ENCODE measurements at places on chromosomes 1 and 21.

DNA sequence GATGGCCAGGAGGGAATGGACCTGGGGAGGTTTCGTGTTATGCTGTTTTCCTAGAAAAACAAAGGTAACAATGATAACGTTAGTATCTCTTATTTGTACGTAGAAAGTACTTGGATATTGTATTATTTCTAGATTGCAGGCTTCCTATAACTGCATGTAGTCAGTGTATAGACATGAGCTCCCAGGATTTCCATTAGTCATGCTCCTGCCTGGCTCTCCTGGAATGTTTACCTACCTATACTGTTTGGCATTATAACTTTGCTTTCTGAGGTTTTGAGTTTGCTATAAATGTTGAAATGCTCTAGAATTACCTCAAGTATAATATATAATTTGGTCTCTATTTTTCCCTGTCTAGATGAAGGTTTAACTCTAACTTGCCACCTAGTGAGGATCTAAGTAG is 66.1 kb downstream of the TTC3 start:
- DNase-seq: no peak

- no peak for DNase-seq
These were observed 34.6 kb upstream of the SLC45A1 start for GRCh38 chr1:8283058-8283884.

DNA sequence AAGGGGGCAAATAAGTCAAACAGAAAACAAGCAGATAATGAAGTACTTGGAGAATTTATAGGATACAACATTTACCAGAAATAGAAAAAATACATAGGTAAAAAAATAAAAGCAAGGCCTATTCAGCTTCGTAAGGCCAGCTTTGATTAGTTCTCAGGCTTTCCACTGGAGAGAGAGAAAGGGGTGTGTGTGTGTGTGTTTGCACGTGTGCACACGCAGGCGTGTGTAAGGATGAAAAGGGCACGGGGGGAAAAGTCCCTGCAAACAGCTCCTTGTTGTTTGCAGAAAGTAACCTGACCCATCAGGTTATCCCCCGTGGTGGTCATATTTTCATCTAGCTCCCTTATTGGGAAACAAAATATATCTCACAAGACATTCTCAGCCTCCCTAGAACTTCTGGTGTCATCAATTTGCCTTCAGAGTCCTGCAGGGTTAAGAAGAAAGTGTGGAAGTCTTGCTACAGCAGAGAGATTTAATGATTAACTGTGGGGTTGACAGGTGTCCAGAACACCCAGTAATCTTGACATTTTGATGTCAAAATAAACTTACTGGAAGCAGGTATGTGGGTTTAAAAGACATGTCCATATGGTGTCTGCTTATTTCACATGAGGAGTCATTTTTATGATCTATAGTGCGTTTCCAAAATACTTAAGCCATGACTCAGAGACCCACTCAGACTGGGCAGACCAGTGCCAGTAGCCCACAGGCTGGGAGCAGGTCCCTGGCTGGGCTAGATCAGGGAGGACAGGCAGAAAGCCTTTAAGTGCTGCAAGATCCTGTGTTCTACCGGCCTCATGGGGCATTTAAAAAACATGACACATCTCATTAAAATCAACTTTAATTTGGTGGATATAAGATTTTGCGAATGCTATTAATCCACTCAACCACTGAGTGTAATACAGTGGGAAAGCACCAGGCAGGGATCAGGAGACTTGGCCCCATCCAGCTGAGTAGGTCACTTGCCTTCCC is 487.6 kb upstream of the CAMK1G start:
- peak; percentile 38 for DNase-seq

GRCh38 chr1:229430761-229431283 is 3.1 kb downstream of the ACTA1 start:
- DNase-seq: peak; percentile 38

DNA sequence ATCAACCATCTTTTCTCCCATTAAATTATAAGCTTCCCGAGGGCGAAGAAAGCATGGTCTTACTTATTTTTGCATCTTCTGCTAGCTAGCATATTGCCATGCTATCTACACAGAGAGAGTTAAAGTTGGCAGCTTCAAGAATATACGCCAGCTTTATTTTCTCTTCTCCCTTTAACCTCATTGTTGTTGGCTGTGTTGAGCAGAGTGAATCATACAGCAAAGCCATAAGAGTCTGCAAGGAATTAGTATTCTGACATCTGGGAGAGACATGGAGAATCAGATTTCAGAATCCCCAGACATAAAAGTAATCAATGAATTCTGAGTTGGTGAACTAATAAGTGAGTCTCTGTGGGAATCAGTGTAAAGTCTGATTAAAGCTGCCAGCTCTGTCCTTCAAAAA is 649.6 kb upstream of the PTBP2 start:
- DNase-seq: peak; percentile 49

- DNase-seq: no peak
These were observed 157.6 kb downstream of the EDEM3 start for GRCh38 chr1:184596950-184597645.

- DNase-seq: no peak
These were observed 427.7 kb downstream of the MATN1 start for GRCh38 chr1:30295674-30296073.

- DNase-seq: peak; percentile 76
These were observed 16.5 kb downstream of the SLC27A3 start for GRCh38 chr1:153791648-153792253.

DNA sequence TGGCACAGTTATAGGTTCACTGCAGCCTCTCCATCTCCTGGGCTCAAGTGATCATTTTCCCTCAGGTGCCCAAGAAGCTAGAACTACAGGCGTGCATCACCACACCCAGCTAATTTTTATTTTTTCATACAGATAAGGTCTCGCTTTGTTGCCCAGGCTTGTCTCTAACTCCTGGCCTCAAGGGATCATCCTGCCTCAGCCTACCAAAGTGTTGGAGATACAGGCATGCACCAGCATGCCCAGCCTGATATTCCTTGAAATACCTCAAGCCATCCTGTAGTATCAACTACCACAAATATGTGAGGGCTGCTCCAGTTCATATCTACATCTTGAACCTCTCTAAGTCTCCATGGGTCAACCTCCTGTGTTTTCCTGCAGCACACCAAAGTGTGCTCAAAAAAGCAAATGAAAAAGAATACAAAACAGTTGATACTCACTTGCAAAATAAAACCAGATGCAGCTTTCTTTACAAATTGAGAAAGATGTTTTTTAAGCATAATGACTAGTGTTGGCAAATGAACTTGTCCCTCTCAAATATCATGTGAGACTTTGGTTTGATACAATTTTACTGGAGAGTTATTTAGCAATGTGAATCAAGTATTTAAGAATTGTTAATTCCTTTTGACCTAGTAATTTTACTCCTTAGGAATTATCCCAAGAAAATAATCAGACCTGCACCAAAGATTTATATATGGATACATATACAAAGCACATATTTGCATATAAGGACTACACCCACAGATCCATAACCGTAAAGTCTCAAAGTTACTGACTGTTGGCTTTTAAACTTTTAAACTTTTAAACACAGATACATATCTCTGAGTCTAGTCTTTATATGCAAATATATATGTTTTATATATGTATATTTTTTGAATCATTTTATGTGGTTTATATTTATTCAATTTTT is 197.7 kb downstream of the NRIP1 start:
- no peak for DNase-seq

- DNase-seq: no peak
These were observed 237.7 kb upstream of the CACYBP start for GRCh38 chr1:174761901-174762585.

GRCh38 chr1:24973315-24973714 is 43.2 kb upstream of the RUNX3 start:
- DNase-seq: no peak

DNA sequence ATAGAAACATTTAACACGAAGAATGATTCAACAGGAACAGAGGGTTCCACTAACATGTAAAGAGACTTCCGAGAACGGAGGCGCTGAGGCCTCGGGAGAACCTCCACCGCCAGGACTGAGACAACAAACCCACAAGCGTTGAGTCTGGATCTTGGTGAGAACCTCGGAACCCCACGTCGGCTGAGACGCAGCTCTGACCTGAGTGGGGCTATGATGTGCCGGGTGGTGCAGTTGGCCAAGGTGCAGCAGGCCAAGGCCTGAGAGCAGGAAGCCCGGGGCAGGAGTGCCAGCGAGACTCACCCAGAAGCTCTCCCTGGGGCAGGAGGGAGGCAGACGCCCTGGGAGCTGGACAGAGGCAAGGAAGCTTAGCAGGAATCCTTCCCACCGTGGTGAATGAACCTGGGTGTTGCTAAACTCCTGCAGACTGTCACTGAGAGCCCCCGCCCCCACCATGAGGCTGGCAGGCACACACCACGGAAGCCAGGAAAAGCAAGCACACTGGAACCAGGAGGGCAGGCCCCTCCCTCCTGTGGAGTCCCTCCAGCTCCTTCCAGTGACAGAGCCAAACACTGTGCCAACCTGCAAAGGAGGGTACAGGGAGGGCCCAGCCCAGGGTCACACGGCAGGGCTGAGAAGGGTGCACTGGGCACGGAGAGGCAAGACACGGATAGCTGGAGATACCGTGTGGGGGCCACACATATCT is 34.8 kb downstream of the WDR4 start:
- no peak for DNase-seq

GRCh38 chr1:2585318-2586092 is 1.1 kb upstream of the PRXL2B start:
- DNase-seq: peak; percentile 37

- DNase-seq: peak; percentile 12
These were observed 3.9 kb upstream of the CLSTN1 start for GRCh38 chr1:9827558-9828185.

DNA sequence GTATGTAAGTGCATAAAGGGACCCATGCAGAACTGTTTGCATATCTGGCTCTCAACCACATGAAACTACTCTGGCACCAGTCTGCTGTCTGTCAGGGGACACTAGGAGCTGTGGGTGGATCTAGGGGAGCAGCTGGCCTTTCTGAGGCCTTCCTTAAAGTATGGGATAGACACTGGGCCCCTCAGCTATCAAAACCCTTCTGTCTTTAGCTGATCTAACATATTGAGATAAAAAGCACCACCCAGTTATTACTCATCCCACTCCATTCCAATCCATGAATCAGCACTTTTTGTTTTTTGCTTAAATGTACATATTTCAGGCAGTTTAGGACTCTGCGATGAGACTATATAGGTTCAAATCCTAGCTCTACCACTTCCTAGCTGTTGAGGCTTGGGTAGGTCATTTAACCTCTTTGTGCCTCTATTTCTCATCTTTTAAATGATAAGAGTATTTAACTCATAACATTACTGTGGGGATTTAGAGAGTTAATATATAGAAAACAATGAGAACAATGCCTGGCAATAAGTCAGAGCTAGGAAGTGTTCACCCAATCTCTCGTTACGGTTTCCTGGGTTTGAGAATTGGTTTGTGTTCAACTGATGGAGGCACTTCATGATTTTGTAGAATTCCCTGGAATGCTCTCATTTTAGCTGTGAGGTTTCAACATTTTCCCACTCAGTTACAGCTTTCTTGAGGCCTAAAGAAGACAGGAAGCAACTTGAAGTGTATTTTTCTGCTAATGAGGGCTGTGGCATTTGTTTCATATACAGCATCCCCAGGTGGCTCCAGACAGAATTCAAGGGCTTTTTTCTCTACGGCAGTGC is 68.9 kb downstream of the LRIG2 start:
- DNase-seq: peak; percentile 79

- DNase-seq: no peak
These were observed 11.0 kb downstream of the HYI start for GRCh38 chr1:43442756-43443155.

GRCh38 chr1:23116921-23117699 is 51.5 kb downstream of the LUZP1 start:
- no peak for DNase-seq

- no peak for DNase-seq
These were observed 23.6 kb downstream of the KIAA0319L start for GRCh38 chr1:35533586-35533985.

DNA sequence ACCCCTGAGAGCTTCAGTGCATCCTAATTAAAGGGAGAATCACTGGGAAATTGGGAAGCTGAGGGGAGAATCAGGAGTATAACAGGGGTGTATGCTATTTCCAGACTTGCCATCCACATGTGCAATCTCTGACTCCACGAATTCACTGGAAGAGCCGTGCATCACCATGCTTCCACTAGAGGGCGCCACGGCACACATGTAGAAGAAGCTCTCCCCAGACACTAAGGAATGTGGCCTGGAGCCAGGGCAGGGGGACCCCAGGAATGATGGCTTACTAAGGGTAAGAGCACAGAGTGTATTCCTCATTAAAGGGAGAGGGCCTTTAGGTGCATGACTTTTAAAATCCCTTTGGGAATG is 81.5 kb downstream of the ABCA4 start:
- peak; percentile 67 for DNase-seq

DNA sequence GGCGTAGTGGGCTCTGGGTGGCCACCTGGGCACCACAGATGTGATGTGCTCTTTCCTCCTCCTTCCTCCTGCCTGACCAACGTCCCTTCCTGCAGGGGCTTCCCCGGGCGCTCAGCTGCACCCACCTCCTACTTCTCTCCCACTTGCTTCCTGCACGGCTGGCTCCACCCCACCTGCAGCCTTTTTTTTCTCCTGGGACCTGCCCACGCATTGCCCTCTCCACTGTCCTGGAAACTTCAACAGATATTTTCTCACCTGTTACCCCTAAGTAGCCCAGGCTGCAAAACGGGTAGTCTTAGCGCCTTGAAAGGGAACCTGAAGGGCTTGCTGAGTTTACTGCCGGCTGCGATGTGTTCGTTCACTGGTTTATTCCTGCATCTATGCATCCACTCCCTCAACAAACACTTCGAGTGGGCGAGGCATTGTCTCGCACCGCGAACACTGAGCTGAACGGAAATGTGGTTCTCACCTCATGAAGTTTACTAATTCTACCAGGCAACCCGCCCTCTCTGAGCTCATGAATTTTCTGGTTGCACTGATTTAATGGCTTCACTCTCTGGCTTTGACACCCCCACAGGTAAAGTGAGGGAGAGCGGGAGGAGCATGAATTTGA is 23.6 kb downstream of the ZBTB18 start:
- DNase-seq: no peak

DNA sequence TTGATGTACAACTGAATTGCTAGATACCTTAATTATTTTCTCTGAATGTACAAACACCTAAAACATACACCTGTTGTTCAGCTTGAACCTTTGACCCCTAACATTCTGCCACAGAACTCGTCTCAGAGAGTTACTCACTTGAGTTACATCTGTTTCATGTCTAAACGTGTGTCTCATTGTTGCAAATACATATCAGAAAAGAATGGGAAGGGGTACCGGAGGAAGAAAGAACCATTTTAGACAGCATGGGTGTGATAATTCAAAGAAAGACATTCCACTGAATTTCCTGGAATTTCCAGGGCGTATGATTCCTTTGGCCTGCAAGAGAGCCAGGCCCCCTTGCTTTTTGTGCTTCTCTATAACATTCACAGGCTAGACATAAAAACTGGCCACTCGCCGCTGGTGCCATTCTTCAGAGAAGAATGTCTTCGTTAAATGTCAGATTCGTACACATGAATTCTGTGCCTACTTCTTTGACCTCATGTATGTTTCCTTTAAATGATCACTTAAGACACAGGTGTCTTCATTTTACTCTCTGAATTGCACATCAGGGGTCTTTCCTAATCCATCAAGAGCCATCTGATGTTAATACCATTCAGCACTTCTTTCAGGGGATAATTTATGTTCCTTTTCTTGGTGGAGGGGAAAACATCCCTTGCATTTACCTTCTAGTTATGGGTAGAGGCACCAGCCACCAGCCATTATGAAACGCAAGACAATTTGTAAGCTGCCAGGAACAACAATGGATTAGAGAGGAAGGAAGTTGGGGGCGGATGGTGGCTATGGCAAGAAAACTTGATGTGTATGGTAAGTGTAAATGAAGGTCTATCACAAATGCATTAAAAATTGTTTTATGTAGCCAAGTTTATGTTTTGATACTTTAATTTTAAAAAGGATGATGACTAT is 12.7 kb downstream of the ATF3 start:
- no peak for DNase-seq

Data from fibroblast of mammary gland (primary cell).